Cardiac muscle cell (in vitro differentiated cells and primary cell): ENCODE measurements at places on chromosomes 1 and 21.
A peak's percentile ranks its signal among the peaks of the same experiment; 100 is the strongest.

DNA sequence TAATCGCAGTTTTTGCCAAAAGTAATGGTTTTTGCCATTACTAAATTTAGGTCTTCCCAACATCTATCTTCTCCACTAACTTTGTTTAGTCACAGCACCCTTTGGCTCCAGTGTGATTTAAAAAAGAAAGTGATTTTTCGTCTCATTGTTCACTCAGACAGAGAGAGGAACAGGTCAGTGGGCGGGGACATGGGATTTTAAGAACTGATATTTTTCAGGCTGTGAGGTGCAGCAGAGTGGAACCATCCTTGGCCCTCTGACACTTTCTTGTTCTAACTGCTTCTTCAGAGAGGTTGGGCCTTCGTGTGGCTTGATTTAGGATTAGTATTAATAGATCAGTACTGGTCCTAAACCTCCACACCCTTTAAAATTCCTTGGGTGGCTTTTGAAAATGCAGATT is 38.8 kb downstream of the CASQ2 start:
- no peak for DNase-seq

DNA sequence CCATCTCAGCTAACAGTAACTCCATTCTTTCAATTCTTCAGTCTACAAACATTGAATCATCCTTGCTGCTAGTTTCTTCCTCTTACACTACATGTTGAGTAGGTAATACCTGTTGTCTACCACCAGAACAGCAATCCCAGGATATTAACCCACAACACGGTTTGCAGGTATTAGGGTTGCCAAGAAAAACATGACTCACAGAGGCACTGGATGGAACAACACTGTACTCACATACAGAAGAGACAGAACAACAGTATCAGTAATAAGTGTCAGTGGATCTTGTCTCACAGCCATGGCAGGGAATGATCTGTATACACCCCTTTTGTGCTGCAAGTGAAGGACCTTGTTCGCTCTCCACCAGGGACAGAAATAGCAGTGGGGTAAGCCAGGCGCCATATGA is 212.1 kb downstream of the GPR52 start:
- DNase-seq = peak; percentile 5

GRCh38 chr1:213779228-213779627 is 208.5 kb upstream of the PROX1 start:
- no peak for DNase-seq

- no peak for DNase-seq
These were observed 9.0 kb downstream of the CTSK start for GRCh38 chr1:150799089-150799488.

DNA sequence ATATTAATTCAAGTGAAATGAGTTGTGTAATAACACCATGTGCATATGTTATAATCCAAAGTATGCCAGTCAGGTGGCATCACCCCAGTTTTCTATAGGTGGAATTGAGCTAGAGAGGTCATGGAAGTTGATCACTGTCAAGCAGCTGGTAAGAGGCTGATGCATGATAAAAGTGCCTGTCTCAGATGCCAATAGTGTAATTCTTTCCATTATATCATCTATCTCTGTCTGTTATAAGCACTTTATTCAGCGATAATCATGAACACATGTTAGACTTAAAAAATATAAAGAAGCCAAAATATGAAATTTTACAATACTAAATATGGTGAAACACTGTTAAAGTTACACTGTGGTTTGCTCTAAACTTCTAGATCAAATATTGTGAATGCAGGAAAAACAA is 156.6 kb downstream of the DNM3 start:
- no peak for DNase-seq

GRCh38 chr1:65979136-65980044 is 186.7 kb downstream of the PDE4B start:
- peak; percentile 6 for DNase-seq

DNA sequence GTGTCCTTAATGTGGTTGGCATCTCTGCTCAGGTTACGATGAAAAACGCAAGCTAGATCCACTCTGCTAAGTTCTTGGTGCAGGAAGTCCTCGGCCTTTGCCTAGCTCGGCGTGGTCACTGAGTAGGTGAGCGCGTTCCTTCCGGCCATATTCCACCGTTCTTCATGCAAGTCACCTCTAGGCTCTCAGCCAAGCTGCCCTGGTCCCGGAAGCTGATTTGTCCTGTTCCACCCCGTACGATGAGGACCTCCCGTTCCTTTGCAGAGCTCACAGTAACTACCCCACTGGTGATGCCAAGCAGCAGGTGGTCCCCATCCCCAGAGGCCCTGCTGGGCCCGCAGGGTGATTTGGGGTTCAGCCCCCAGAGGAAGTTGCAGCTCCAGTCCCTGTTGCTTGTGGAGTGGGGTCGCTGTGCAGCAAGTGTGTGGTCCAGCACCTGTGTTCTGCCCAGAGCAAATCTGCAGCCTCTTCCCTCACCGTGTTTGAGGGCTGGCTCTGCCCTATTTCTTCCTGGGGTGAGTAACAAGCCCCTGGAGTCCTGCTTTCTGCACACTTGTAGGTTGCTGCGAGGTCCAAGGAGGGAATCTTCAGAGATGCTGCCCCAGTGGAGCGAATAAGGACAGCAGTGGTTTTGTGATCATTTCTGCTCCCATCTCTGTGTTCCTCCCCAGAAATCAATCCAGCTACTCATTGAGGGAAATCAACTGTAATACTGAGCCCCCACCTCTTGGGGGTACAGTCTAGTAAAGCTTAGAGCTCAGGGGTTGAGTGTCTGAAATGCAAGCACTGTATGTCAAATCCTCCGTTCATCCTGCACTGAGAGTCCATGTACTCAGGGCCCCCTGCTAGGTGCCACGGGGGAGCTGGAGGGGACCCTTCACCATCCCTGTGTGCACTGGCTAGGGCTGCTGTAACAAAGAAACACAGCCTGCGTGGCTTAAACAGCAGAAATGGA is 2.3 kb downstream of the UMODL1 start:
- no peak for DNase-seq

GRCh38 chr1:212182171-212182570 is 103.0 kb upstream of the PPP2R5A start:
- DNase-seq = no peak

GRCh38 chr1:30708361-30708728 is 15.0 kb downstream of the MATN1 start:
- no peak for DNase-seq

DNA sequence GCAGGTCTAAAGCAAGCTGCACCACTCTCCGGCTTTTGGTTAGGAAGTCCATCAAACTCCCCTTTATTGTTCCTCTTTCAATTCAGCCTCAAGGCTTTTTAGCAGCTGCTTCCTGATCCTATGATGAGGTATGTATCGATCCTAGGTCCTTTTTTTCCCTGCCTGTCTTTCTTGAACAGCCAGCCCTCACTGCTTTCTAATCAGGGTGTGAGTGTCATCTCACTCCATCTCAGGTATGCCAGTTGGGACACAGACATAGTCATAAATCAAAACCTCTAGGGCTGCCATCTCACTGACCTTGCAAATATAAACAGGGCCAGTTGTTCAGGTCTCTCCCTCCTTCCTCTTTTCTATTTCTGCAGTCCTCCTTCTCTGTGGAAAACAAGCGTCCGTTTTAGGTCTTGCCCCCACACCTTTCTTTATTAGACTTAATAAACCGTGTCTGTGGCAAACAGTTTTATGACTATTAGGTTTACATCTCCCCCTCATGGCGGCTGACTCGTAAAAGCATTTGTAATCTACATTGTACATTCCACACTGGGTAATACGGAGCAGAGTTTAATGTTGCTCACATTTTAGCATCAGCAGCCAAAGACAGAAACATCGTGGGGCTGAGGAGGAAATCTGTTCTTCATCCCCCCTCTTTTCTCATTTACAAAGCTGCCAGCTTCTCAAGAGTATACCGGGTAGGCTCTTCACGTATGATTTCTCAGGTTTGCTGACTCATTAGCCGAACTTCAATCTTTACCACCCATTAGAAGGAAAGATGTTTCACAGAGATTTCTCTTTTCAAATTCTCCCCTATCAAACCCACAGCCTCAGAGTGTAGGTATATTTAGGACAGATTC is 11.6 kb downstream of the STYXL2 start:
- DNase-seq = no peak

DNA sequence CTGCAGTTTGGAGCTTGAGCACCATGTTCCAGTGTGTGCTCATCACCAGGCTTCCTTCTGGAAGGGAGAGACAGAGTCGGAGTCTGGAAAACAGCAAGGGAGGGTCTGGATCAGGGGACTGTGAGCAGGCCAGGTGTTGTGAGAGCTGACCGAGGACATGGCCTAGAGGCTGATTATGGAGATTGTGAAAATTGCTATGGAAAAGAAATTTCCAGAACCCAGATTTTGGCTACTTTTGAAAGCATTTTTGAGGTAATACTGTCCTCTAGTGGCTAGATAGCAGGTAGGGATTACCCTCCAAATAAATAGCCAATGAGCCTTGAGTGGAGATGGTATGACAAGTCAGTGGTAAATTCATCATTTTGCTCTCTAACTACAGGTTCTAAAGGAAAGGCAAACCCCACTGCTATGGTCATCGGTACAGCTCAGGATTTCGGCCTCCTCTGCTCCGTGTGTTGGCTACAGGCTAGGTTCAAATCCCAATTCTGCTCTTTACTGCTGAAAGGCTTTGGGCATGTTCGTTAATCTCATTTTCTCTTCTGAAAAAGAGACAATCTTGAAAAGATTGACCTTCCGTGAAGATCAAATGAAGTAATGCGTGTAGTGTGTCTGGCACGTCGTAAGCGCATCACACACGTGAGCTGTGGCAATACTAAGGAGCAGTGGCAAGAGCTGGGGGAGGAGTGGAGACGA is 1.0 kb upstream of the HAO2 start:
- peak; percentile 64 for DNase-seq

- DNase-seq = no peak
These were observed 10.9 kb upstream of the SH2D1B start for GRCh38 chr1:162422662-162423375.

DNA sequence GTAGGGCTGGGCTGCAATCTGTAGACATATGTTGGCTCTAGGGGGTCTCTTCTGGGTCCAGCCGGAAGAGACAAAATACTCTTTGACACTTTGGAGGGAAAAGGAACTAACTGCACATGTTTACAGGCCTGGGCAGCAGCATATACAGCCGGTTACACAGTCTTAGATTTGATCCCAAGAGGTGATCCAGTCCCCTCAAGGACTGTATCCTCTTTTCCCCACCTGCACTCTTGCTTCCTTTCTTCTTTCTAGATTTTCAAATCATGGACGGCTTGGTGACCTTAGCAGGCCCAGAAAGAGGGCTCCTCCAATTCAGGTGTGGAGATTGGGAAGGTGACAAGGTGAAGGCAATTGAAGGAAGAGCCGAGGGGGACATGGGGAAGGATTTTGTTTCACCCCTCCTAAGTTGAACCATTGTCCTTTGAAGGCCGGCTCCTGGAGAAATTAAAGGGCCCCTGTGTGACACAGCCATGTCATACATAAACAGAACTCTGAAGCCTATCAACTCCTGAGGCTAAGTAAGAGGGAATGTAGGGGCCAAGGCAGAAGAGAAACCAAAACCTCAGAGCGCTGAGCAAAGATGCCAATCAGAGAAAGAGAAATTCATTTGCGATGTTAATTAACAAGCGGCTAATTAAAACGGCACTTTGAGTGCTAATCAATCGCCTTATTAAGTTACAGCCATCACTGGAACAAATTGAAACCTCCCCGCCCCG is 5.9 kb upstream of the BARHL2 start:
- DNase-seq = no peak

DNA sequence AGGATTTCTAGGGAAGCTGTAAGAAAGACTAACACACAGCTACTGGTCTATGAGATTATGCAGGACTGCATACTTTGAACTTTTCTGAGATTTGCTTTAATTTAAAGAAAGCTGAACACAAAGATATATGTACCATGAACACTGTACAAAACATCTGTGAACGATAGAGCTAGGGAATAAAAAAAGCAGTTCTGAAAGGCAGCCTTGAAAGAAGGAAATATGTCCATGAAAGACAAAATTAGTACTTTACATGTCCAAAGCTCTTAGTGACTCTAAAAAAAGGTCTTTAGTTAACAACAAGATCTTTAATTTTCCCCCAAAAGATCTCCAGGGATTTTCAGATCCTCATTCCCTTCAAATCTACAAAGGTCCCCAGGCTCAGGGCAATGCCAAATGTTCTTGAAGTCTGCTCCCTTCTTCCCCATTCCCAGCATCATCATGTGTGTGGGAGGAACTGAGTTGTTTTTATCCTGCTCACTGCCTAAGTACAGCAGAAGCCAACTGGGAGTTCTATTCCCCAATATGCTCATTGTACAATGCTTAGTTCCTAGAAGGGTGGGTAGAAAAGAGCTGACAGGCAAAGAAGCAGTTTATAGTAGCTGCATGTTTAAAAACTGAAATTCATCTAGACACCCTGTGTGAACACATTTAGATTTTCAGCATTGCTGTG is 60.1 kb upstream of the PTCH2 start:
- peak; percentile 77 for DNase-seq

DNA sequence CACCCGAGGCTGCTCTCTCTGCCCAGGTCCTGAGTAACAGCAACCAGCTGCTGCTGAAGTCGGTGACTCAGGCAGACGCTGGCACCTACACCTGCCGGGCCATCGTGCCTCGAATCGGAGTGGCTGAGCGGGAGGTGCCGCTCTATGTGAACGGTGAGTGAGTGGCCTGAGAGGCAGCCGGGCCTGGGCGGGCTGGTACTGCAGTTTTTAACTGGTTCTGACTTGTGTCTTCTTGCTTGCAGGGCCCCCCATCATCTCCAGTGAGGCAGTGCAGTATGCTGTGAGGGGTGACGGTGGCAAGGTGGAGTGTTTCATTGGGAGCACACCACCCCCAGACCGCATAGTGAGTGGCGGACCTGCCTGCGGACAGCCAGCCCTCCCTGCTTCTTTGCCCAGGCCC is 91.2 kb upstream of the CD1D start:
- no peak for DNase-seq

DNA sequence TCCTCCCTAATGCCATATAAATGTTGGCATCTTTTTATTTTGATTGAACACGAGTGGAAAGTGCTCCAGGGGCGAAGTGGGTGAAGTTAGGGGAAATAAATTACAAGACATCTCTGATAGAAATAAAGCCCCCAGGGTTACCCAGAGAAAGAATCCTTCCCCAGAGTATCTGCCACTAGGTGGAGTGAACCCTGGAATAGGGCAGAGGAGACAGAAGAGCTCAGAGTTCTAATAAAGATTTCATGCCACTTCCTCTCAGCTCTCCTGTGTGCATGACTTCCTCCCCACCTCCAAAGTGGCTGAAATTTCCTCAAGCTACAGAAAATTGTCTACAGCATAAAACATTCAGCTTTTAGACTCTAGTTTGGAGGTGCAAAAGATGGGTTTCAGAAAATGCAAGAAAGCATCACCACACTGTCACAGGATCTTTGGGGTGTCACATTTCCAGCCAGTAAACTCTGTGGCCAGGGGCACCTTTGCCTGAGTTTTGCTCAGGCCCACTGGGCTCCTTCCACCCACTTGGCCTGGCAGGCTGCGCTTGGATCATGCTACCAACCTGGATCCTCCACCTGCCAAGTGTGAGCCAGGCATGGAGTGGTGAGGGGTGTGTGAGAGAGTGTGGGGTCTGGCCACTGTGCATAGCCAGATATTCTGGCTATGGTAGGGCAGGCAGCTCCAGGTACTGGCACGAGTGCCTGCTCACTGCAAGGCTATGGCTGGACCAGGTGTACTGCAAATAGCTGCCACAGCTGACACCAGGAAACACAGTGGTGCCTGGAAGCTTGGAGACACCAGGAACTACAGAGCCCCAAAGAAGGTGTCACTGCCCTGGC is 208.8 kb upstream of the USP25 start:
- DNase-seq = no peak
